ENCODE measurements at places on chromosomes 2 and 18. TPM values are rescaled to one million over a fixed set of nuclear protein-coding genes. Genes with fewer than 3 reads are reported as not detected.

AGXT gene
- not detected for polyA plus RNA-seq

GALNT5 gene
- polyA plus RNA-seq = not detected

FEV gene
- polyA plus RNA-seq = not detected

GRCh38 chr2:155917380-155917779 lies 415.1 kb downstream of the NR4A2 start:
- DNase-seq = no peak

DNA sequence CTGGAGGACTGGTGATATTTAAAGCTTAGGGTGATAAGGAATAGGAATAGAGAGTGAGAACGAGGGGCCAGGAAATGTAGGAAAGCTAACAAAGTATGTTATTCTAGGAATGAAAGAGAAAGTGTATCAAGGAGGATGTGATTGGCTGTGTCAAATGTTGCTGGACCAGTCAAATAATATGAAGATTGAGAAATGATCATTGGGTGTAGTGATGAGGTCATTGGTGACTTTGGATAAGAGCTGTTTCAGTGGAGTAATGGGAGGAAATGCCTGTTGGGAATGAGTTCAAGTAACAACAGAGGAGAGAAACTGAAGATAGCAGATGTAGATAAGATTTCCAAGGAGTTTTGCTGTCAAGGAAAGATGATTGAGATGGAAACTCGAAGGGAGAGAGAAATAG lies 74.4 kb downstream of the UBE2E3 start:
- DNase-seq = no peak

DNA sequence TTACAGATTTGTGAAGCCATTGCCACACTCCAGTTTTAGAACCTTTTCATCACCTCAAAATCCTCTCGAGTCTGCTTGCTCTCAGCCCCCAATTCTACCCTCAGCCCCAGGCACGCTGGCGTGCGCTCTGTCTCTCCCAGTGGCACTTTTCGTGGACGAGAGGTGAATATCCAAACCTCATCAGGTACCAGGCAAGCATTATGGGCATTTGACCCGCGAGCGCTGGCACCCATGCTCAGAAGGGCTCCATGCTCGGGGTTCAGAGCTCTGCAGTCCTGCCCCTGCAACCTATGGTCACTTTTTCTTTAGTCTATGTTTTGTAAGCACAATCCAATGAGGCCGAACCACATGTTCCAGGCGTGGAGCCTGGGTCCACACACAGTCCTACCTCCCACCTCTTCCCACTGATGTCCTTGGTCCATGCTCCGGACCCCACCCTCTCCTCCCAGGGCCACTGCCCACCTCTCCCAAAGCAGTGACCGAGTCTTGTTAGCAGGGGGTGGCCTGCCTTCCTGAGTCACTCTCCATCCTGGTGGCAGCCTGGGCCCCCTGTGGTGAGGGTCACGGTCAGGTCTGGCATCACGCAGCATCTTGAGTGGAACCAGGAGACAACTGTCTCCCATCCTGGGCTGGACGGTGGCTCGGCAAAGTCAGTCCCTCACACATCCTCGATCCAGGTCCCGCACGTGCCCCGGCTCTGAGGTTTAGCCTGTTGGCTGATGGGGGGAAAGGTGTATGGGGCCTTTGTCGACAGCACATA lies 256.9 kb downstream of the NDUFA10 start:
- DNase-seq = no peak

DNA sequence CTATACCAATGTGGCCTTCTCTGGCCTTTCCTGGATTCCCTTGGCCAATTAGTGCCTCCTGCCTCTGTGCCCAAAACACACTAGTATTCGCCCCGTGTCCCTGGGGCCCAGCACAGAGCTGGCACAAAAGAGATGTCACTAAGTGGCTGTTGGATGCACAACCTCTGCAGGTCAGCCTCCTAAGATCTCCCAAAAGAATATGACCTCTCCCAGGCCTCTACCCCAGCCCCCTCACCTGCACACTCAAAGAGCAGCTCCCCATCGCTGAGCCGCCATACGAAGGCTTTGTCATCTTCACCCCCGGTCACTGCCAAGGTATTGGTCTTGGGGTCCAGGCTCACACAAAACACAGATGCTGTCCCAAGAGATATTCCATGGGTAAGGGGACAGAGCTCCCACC lies 2.7 kb downstream of the AAMP start:
- no peak for DNase-seq

DNA sequence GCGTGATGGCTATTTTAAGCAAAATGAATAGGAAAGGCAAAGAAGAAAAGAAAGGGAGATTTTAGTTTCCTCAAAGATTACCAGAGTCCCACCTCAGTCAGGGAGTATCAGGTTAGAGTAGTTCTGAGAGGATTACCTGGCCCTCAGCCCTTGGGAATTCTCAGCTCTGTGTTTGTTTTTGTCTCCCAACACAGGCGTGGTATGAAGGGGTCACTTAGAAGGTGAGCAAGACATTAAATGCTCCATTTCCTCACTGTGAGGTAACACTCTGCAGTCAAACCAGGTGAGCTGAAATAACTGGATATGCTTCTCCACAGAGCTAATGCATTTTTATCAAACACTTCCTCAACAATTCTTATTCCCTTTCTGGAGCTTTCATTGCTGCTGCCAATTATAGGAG lies 232.2 kb downstream of the IKZF2 start:
- no peak for DNase-seq

- no peak for DNase-seq
Measured at GRCh38 chr18:22988208-22988607, 55.1 kb downstream of the RBBP8 start.

Measured in endothelial cell of umbilical vein (primary cell).